ENCODE measurements at places on chromosomes 2 and 18.

DNA sequence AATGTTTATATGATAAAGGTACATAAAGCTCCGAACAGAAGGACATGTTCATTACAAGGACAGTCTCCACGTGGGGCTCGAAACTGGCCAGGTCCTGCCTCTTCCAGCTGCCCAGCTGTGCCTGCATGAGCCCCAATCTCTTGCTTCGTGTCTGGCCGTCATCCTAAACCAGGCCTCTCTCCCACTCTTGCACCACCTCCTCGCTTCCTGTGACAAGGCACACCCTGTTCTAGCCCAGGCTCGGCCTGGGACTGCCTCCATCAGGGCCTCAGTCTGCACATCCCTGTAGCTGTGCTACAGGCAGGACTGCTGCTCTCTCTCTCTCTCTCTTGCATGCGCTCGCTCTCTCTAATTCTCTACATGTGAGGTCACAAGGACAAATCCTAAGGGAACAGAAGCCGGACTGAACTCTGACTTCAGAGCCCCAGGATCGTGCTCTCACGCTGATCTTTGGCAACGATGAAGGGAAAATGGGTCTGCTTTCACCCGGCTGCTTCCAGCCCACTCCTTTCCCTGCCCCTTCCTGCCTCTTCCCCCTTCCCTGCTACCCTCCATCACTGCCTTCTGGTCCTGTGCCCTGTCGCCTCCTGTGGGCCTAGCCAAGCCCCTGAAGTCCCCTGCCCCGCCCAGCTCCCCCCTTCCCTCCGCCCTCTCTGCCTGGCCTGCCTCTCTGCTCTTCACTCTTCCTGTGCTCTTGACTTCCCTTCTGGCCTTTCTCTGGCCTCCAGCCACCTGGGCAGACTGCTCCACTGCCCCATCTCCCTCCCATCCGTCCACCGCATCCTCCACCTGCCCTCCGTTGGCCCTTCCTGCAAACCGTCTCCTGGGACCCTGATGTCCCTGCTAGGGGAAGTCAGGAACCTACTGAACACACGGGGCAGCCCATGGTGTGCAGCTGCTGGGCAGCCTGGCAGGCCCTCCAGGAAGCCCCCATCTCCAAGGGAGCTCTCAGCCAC is 7.8 kb upstream of the GPR55 start:
- no peak for DNase-seq

- DNase-seq, result no peak
Measured at GRCh38 chr18:12030670-12031069, 49.4 kb downstream of the IMPA2 start.

DNA sequence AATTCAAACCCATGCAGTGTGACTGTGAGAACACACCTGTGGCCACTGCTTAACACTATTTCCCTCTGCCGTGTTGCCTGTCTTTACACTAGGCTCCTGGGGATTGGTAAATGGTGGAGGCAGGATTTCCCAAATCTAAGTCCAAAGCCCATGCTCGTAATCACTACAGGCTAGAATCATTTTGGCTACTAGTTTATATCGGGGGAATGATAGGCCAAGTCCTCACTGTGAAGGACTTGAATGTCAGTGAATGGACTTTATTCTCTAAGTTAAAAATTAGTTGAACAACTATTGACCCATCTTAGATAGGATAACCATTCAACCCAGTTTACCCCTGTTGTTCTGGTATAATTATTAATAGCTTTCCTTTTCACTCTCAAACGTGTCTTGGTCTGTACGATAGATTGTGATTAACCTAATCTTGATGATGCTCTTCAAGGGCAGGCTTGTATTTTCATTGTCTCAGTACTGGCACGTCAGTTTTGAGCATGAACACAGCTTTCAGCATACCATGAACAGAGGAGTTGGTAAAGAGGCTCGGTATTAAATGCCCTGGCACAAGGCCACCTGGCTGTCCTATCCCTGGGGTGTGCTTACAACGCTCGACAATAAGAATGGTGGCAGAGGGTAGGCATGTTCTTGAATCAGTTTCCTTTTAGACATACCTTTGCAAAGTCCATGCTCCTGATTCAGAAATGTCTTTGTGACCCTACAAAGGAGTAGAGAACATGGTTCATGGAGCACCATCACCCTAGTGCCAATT is 148.8 kb downstream of the RTN4 start:
- no peak for DNase-seq

DNA sequence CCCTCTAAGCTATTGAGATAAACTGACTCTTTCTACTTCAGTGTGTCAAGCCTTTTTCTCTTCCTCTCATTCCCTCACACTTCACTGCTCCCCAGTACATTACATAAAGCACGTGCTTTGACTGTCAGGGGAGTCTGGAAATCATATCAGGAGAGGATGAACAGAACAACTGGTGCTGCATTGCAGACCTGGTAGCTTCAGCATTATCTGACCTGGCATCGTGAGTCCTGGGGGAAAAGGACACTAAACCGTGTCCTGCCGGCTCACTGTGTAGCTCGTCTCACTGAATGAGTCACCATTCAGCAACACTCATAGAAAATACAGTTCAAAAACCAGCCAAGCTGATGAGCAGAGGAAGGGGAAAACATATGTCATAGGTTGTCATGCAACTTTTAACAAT is 108.5 kb upstream of the UNC80 start:
- DNase-seq, result no peak

DNA sequence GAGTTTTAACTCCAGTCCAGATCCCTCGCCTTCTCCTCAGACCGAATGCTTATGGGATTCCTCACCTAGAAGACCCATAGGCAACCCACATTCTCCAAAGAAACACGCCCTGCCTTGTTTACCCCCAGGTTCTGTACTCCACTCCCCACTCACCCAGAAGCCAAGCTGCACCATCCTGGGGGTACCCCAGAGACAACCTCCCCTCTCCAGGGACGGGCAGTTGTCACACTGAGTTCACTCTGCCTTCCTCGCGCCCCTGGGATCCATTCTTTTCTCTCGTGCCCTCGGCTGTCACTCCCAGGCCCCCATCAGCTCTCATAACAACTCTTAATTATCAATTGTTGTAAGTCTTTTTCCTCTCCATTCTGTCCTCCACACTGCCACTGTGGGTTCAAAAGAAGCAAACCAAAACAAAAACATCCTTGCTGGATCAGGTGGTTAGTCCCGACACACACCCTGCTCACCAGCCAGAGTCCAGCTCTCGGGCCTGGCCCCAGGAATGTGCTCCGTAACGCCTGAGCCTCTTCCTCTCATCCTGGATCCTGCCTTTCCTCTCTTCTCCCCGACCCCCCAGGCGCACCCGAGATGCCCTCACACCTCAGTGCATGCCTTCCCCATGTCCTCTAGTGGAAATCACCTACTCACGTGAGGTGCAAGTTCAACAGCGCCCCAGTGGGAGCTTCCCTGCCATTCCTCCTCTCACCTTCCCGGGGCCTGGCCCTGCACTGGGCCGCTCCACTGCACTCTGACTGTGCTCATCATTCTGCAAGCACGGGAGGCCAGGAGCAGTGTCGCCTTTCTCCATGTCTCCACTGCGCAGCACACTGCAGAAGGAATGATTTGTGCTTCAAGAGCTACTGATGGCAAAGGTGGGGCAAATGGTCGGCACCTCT is 20.7 kb downstream of the COX7A2L start:
- no peak for DNase-seq

- DNase-seq, result no peak
Measured at GRCh38 chr2:106575955-106576354, 88.8 kb downstream of the CD8B2 start.

GRCh38 chr18:54830866-54831265 is 2.6 kb downstream of the RAB27B start:
- no peak for DNase-seq

DNA sequence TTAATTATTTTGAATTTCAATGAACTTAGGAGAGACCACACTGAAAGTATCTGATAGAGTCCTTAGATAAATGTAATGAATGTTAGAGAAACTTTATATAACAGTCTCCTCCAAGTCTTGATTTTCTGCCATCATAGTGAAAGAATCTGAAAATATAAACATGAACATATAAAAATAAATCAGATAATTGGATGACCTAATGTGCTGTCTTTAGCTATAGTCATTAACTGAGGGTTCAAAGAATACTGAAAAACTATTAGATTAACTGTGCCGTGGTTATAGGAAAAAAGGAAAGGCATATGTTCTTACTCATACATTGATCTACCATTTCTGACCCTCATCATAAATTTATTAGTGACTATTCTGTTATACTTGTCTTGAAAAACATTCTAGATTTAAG is 47.0 kb upstream of the SPAG16 start:
- DNase-seq, result no peak

- DNase-seq, result no peak
Measured at GRCh38 chr2:231926761-231927565, 767 bp upstream of the NPPC start.

GRCh38 chr2:230347659-230348305 is 20.8 kb downstream of the SP140L start:
- DNase-seq, result no peak

GRCh38 chr2:40177366-40177765 is 274.5 kb downstream of the SLC8A1 start:
- DNase-seq, result no peak

- DNase-seq, result no peak
Measured at GRCh38 chr2:205695460-205695991, 13.2 kb downstream of the NRP2 start.

DNA sequence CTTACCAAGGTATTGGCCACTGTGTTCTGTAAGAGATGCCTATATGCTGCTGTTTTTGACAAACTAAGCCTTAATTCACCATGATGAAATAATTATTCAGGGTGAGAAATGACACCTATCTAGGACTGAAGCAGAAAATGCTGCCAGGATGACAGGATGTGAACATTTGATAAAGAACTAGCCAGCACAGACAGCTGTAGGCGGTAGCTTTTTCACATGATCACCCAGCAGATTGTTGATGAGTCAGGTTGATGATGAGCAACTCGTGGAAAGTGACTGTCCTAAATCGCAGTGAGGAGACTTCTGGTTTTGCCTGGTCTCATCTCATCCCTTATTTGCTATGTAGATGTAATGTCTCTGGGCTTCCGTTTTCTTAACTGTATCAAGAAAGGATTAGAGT is 144.1 kb downstream of the PRPF40A start:
- peak; percentile 22 for DNase-seq

DNA sequence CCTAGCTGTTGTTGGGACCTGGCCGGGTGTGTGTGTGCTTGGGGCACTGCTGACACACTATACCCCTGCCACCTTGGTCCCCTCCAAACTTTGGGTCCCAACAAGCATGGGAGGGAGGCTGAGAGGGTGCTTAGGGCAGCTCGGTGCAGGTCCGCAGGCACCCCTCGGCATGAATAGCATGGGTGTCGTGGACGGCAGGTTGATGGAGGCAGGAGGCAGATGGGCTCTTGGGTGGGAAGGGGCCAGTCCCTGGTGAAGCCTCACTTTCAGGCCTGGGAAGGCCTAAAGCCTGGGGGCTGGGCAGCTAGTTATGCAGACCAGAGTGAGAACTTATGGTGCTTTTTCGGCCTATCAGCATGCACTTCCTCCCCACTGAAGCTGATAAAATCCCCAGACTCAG is 164.2 kb downstream of the CDH19 start:
- no peak for DNase-seq

- no peak for DNase-seq
Measured at GRCh38 chr2:4549666-4550210, 846.4 kb downstream of the DCDC2C start.

GRCh38 chr2:172198361-172198760 is 95.7 kb upstream of the DLX2 start:
- DNase-seq, result no peak

GRCh38 chr2:202127687-202128331 is 54.8 kb downstream of the KIAA2012 start:
- DNase-seq, result no peak

DNA sequence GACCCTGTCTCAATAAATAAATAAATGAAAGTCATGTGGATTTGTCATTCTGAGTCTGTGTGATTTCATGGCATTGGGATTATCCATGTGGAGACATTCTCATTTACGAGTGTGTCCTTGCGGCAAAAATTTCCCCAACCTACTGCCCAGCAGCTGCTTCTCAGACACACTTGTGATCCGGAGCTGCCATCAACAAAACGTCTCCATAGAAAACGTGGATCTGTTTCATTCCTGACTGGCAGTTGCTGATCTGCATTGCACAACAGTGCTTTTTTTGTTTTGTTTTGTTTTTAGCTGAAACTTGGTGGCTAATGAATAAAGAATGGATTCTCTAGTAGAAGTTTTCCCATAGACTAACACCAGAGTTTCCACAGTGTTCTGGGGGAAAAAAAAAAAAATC is 74.7 kb downstream of the TGIF1 start:
- no peak for DNase-seq

DNA sequence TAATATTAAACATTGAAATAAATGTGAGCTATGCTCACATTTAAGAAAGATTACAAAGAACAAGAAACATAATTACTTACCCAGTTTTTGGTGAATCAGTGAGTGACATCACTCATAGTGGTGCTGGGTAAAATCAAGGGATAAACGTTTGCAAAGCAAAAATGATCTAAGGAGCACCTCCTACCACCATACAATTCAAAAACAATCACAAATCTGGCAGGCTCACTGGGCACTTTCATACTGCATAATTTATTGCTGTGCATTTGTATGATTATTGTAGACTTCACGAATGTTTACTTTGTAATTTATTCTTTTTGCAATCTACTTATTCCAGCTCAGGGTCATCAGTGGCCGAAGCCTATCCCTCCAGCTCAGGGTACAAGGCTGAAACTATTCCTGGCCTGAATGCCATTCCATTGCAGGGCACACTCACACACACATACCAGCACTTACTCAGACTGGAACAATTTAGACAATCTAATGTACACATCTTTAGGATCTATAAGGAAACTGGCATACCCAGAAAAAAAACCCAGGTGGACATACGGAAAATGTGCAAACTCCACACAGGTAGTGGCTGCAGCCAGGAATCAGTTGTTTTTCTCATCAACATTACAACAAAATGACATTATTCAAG is 34.4 kb downstream of the AFTPH start:
- DNase-seq, result no peak

DNA sequence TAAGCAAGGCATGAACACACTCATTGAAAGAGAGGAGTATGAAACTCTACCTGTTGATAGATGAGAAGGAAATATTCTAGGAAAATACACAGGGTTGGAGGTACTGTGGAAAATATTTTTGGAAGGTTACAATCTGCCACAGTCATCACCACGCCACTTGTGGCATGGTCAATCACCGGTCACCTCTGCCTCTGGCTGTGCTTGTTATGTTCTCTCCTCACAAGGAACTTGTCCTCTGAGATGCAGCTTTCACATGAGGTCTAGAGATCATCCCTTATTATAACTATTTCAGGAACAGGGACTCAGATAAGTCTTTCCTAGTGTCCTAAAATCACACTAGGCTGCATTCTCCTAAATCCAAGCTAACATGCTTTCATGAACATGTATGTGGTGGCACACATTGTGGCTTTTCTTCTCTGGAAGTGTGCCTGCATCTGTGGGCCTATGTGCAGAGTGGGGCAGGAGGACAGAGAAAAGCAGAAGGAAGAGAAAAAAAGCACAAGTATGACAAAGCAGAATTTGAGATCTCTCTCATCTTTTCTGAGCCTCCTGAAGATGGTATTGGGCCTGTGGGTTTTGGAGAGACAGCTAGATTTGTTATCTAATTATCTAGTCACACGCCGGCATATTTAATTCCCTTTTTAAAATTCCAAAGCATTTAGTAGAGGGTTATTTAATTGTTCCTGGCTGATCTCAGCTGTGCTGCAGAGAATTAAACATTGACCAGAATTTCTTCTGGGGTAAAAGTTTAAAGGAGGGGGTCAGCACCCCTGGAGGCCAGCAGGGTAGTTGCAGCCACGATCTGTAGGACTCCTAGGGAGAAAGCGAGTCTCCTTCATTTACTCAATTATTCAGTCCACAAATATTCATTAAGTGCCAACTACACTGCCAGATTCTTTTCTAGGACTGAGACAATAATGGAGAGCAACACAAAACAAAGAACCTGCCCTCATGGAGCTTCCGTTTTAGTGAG is 294.6 kb downstream of the RDH14 start:
- no peak for DNase-seq
